ENCODE measurements at places on chromosomes 13 and 19.

DNA sequence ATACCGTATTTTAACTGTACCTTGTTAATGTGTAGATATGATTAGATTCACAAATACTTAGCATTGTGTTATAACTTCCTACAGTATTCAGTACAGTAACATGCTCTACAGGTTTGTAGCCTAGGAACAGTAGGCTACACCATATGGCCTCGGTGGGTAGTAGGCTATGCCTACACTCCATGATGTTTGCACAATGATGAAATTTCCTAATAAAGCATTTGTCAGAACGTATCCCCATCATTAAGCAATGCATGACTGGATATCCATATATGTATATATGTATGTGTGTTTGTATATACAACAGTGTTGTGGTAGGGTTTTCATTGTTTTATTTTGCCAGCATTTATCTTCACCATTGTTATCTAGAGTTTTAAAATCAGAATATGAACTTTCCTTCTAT is 119.4 kb downstream of the SLC7A1 start:
- no peak for DNase-seq

GRCh38 chr13:24086642-24087041 is 73.9 kb upstream of the SPATA13 start:
- no peak for DNase-seq

DNA sequence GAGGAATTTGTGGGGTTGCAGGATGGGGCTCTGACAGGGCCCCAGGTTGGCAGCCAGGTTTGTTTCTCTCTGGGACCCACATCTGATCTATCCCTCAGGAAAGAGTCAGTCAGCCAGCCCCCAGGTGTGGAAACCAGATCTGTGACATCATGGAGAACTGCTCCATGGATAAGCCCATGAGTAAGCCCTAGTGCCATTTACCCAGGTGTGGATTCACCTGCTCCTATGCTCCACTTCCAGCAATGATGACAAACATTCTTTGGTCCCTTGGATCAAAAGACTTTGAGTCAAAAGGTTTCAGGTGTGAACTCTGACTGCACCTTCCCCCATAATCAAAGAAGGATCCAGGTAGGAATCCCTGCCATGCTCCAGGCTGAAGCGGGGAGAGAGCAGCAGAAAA is 26.9 kb upstream of the IGFL4 start:
- no peak for DNase-seq

DNA sequence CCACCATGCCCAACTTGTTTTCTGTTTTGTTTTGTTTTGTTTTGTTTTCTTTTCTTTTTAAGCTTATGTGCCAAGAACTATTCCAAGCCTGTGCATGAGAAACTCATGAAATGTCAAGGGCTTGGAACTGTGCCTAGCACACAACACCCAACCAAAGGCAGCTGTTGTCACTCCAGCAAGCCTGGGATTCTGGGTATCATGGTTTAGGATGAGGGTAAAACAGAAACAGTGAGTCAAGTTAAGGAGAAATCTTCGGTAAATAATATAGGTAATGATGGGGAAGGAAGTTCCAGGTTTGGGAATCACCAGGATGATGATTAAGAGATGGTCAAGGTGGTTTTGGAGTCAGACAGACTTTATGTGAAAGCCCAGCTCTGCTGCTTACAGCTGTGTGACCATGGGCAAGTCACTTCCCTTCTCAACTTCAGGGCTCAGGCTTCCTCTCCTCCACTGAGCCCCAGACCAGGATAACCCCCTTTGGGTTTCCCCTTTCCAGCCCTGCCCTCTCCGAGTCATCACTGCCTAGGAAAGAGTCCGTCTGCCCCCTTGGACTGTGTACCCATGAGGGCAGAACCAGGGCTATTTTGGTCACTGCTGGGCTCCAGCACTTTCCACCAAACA is 5.0 kb downstream of the PVR start:
- no peak for DNase-seq

- DNase-seq: no peak
These were observed 10.1 kb downstream of the RPS28 start for GRCh38 chr19:8331263-8331845.

- DNase-seq: no peak
These were observed 15.7 kb upstream of the FBXL3 start for GRCh38 chr13:77042566-77043177.

DNA sequence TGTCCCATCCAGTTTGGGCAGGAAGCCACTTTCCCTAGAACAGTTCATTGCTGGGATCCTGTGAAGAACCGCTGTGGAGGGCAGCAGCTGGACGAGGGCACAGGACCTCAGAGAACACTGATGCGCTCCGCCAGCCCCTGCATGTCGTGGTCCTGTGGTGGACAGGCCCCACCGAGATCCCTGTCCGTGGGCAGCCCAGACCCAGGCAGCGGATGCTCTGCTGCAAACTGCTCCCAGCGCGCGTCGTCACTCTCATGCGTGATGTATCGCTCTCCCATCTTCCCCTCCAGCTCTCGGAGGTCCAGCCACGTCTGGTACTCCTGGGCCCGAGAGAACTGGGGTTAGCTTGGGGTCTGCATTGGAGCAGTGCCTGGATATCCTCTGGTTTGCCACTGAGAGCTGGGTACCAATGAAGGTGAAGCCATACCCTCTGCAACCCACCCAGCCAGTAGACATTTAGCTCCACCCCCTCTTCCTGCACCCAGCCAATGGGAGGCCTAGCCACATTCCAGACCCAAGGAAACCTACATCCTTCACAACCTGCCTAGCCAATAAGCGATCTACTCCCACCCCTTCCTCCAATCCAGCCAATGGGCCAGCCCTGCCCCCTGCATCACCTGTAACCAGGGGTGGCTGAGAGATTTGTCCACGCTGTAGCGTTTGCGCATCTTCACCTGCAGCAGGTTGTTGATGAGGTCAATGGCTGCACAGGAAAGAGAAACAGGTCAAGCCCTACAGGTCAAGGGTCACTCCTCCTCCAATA is 13.6 kb upstream of the DACT3 start:
- DNase-seq: no peak

- no peak for DNase-seq
These were observed 270.6 kb downstream of the GPC5 start for GRCh38 chr13:91668866-91669495.

GRCh38 chr13:41137241-41137640 is 4.6 kb upstream of the KBTBD6 start:
- no peak for DNase-seq

- no peak for DNase-seq
These were observed 1.2 kb upstream of the RNASEH2B start for GRCh38 chr13:50908371-50908770.

DNA sequence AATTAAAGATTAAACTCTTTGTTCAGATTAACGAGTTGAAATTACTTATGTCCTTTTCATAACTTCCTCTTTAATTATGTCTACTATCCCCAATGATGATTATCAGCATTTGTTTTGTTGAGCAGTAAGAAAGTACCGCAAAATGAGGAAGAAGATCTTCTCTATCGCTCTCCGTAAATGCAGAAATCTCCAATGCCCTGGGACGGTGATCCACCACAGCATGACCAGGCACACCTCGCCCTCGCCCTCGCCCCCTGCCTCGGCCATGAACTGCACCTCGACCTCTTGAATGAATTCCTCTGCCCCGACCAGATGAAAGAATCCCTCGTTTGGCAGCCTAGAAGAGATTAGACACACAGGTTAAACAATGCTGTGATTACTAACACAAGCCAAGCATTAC is 69.1 kb downstream of the RBM26 start:
- no peak for DNase-seq

DNA sequence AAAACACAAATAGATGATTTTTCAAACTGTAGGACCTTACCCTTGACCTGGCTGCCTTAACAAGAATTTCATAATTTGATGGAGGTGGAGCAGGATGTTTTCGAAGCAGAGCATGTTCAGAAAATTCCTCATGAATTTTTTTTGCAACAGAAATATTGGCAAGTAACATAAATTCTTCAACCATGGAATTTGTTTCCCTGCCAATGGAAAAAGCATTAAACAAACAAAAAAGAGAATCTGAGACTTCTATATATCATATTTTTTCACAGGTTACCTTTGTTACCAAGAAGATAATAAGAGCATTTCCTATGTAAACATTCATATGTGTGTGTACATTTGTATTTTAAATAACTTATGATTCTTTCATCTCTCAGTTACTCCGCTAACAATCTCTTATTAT is 18.3 kb downstream of the DIS3 start:
- no peak for DNase-seq

- no peak for DNase-seq
These were observed 365.4 kb downstream of the ITGBL1 start for GRCh38 chr13:101817898-101818297.

- peak; percentile 44 for DNase-seq
These were observed 3.3 kb downstream of the PPP5C start for GRCh38 chr19:46350029-46350757.

- no peak for DNase-seq
These were observed 19.8 kb downstream of the UGGT2 start for GRCh38 chr13:96033220-96034015.

All from activated CD4-positive, alpha-beta T cell treated with anti-CD3 and anti-CD28 coated beads, Interleukin-2, Interleukin-6, amounts not matched to agents 100 ng/mL and 50 ng/mL, durations not matched to agents 16 hours and 8 hours (primary cell).